ENCODE measurements at places on chromosomes 11 and 22.

- no peak for DNase-seq
These were observed 9.2 kb downstream of the GP1BB start for GRCh38 chr22:19732403-19733113.

GRCh38 chr22:35575116-35575748, 34.6 kb downstream of the RASD2 start:
- no peak for DNase-seq

- no peak for DNase-seq
These were observed 18.7 kb downstream of the IGF2 start for GRCh38 chr11:2120359-2121100.

GRCh38 chr11:80773919-80774318, 1333.1 kb upstream of the TENM4 start:
- no peak for DNase-seq

DNA sequence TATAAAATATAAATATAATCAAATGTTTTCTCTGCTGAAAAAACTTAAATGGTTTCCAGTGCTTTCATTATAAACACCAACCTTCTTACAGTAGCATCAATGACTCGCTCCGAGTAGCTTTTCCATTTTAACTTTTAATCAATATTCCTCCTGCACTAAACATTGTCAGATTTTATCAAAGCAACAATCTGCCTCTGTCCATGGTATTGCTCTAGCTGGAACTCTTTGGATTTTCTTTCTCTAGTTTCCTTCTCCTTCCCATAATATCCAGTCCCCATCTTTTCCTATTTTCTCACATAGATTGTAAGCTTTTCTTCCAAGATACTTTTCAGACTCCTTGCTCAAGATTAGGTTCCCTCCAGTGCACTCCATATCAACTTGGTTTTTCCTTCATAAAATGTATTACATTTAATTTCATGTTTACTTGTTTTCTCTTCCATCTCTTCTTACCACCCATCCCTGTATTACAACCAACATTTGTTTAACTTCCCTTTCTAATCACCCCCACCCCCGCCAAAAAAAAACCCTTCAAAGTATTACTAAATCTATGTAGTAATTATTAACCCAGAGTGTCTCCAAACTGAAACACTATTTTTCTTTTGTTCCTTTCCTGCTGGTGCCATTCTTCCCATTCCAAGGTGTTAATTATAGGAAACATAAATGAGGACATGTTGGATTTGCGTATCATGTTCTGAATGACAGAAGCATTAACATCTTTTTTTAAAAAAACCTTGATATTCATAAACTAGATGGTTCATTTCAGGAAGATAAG, 716.5 kb downstream of the NELL1 start:
- no peak for DNase-seq

- no peak for DNase-seq
These were observed 24.8 kb upstream of the MICAL2 start for GRCh38 chr11:12085371-12086251.

DNA sequence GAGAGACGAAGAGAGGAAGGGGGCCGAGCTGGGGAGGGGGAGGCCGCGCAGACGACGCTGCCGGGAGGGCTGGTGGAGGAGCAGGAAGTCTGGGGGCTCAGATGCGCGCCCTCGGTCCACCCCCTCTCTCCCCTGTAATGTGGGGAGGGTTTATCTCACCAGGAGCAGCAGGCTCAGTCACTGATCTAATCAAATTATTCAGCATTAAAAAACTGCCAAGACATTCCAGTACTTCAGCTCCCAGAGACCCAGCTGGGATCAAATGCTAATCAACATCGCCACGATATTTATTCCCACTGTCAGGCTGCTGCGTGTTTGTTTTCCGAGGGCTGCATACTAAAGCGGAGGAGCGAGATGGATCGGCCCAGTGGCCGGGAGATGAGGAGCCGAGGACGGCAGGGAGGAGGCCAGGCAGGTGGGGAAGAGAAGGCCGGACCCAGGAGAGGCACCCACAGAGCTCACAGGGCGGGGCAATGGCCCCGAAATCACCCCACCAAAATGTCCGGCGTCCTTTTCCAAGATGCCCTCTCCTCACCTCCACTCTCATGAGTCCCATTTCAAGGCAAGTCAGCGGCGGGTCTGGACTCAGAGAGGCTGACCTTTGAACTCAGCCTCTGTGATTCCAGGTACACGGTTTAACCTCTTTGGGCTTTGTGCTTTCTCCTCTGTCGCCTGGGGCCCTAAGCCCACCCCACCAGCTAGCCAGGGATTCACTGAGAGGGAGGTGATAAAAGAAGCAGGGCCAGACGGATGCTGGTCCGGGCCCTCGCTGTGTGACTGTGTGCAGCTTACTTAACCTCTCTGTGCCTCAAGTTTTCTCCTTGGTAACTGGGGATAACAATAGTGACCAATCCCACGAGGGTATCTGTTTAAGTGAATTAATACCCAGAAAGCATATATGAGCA, 502.1 kb downstream of the MN1 start:
- DNase-seq: no peak

DNA sequence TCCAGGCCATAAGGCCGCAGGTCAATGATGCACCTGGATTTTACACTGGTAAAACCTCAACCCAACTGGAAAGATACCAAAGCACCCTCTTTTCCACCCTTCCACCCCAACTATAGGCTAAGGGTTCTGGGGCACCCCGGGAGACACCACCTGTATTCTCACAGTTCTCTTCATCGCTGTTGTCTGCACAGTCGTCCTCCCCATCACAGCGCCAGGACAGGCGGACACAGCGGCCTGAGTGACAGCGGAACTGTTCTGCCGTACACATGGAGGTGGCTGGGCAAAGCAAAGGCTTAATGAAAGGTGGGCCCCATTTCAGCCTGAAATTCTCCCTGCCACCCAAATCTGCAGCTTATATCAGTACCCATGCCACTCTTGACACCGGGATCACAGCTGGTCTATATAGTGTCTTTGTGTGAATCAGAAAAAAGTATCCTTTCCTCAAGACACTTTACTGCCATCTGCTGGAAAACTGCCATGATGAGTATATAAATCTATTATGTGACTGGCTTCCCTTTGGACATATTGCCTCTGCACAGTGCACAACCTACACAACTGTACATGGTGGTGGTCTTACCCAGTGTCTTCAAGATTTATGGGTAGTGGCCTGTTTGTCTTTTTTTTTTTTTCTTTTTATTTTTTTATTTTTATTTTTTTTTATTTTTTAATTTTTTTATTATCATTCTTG, 21.5 kb downstream of the LRP4 start:
- DNase-seq: peak; percentile 21

DNA sequence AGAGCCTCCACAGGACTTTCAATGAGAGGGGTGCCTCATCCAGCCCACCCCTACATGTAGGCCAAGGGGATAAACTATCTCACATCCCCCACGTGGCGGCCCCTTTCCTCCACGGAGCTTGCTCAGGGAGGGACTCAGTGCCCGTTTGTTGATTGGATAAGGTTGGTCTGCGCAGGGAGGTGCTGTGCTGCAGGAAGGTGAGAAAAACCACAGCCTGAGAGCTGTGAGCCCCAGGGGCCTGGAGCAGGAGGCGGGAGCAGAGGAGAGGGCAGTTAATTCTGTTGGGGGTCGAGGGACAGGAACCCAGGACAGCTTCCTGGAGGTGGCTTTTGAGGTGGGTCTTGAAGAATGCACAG, 31.9 kb upstream of the ATXN10 start:
- DNase-seq: no peak

GRCh38 chr11:122138744-122139594, 23.0 kb upstream of the BLID start:
- DNase-seq: no peak

DNA sequence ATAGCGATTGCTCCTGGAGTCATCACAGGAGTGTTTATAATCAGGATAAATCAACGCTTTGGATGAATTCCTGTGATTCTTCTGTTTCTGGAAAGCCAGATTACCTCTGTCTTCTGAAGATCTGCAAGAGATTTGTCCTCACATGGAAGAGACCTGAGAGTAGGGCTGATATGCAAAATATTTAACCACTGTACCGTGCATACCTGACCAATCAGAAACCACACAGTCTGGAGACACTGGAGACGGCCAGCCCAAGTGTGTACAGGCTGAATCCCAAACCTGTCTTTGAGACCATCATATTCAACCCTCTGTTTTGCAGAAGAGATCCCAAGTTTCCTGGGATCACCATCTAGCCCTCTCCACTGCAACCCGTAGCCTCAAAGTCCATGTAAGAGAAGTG, 50.4 kb upstream of the WT1 start:
- no peak for DNase-seq

DNA sequence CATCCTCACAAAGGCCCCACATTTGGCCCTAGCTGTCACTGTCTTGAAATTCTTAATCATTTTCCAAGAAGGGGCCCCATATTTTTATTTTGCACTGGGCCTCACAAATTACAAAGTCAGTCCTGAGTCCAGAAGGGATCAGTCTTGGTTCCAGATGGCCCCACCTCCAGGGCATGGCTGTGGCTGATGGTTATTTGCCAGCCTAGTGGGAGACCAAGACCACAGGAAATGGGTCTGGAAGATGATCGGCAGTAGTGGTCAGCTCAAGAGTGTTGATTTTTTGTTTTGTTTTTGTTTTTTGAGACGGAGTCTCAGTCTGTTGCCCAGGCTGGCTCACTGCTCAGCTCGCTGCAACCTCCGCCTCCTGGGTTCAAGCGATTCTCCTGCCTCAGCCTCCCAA, 47.1 kb upstream of the EMID1 start:
- DNase-seq: no peak

GRCh38 chr11:114050258-114050927, 9.1 kb upstream of the ZBTB16 start:
- no peak for DNase-seq

DNA sequence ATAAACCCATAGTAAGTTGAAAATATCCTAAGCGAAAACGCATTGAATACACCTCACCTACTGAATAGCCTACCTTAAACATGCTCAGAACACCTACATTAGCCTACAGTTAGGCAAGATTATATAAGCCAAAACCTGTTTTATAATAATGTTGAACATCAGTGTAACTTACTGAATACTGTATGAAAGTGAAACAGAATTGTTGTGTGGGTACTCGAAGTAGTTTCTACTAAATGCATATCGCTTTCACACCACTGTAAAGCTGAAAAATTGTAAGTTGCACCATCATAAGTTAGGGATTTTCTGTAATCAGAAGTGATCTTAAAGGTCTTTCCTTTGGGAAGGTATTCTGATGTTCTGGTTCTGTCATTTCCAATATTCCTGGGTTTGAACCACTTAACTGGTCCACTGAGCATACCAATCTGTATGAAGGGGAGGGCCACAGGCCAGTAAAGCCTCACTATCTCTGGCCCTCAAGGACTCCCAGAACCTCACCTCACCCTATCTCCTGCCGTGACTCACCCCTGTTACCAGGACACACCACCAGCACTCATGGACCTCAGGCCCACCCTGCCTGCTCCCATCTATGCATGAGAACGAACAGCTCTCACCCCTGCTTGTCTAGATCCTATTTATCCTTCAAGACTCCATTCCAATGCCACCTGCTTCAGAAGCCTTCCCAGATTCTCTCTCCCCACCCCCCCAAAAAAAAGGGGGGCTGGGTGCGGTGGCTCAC, 70.0 kb downstream of the NAT10 start:
- DNase-seq: no peak

- peak; percentile 44 for DNase-seq
These were observed 11.2 kb upstream of the IGLL1 start for GRCh38 chr22:23591201-23591791.

GRCh38 chr11:46808799-46809431, 37.2 kb downstream of the CKAP5 start:
- peak; percentile 36 for DNase-seq

- DNase-seq: no peak
These were observed 29.9 kb downstream of the TPST2 start for GRCh38 chr22:26559961-26560575.

DNA sequence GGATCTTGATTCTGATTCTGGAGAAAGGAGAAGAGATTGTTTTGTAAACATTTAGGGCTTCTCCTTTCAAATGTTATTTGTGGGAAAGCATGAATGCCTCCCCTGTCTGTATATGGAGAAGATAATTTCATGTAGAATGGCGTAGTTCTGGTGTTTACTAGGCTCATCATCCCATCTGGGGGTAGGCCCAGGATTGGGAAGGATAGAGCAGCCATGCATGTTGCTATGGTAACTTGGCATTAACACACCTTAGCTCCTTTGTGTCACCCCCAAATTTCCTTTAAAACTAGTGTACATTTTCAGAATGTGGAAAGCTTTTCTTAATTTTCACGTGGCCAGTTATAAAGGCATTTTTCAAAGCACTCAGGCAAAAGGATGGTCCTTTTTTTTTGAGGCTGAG, 57.5 kb upstream of the EED start:
- DNase-seq: no peak

- no peak for DNase-seq
These were observed 2120.0 kb upstream of the RAG2 start for GRCh38 chr11:38718049-38718448.

GRCh38 chr11:73893041-73893440, 16.2 kb downstream of the PAAF1 start:
- no peak for DNase-seq

- no peak for DNase-seq
These were observed 20.7 kb downstream of the CHID1 start for GRCh38 chr11:889687-890475.

DNA sequence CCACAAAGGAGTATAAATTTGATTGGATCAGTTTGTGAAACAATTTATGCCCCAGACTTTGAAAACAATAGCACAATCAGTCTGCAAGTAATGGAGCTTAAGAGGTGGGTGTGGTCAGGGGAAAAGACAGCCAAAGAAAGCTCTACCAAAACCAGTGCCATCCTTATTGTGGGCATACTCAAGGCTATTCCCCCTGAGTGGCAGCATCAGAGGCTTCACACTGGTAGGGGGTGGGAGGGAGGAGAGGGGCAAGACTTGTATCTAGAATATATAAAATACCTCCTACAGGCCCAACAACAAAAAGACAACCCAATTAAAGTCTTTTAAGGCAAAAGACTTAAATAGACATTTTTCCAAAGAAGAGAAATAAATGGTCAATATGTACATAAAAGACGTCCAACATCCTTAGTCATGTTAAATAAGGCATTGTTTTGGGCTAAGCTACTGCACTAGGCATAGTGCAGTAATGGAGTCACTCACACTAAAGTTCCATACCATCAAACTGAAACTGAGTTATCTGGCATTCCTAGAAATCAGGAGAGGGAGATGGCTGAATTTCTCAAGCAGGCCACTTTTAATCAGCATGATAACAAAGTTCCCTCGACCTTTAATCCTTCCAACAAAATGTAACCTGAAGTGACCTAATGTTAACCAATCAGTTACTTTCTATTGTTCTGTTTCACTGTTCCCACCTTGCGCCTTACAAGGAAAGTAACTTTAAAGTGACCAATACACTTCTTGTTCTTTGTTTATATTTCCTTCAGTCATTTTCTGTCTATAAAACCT, 24.8 kb downstream of the NARS2 start:
- no peak for DNase-seq

DNA sequence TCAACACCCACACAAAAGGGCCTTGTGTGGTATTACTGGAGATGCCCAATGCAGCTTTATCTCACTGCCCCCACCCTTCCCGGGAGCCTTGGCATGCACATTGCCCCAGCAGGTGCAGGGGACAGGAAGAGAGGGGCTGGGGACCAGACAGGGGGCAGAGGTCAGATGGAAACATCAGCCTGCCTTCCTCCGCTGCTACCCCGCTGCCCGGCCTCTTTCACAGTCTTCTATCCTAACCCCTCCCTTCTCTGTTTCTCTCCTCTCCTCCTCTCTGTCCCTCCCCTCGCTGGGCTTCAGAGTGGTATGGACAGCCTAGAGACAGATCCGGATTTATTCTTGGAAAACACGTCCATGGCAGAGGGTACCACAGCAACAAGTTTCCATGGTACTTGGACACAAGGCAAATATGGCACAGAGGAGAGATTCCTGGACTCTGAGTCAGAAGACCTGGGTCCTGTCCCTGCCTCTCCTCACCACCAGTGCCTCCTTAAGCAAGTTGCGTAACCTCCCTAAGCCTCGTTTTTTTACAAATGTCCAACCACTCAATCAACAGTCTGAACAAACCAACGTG, 8.3 kb upstream of the IGSF9B start:
- no peak for DNase-seq

Data from CD4-positive, alpha-beta T cell treated with Interleukin-17A for 1 hour (primary cell).